ENCODE measurements at places on chromosomes 5 and 9.

DNA sequence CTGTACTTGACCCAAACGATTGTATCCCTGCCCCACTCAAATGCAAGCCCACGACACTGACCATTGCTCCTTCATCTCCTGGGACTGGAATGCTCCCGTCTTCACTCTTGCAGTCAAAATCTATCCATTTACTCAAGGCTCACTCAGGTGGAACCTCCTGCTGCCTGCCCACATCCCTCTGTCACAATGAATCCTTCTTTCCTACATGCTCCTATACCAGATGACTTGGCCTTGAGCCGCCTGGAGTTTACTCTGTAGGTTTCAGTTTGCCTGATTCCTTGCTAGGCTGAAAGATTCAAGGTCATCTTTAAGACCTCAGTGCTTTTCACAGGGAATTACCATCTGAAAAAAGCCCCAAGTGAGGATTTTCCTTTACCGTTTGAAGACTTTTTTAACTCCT is 264.1 kb downstream of the GLIS3 start:
- DNase-seq, result no peak

- no peak for DNase-seq
Measured at GRCh38 chr5:76874088-76874581, 24.3 kb downstream of the S100Z start.

GRCh38 chr5:79961716-79962574 is 29.1 kb downstream of the MTX3 start:
- DNase-seq, result peak; percentile 6

DNA sequence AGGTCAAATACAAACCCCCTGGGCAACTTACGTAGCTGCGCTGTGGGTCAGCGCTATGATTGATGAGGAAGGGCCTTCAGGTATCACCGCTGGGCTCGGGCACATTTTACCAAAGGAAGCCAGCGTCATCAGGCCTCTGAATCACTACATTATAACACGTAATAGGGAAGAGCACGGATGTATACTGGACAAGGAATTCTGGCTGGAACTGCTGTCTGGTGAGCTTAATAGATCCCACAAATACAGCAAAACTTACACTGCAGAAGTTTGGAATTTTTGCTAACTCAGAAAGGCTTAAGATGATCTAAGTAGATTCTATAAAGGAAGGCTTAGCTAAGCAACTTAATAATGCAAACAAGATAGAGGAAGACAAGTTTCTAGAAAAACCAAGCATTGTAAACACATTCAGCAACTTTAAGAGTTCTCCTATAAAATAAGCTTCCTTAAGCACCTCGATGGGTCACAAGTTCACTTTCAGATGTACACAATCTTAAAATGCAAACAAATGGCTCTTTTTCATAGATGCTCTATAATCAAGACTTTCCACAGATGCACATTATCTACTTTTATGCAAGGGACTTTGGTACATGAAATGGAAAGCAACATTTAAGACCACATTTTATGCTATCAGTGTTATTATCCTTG is 360.1 kb upstream of the PANK3 start:
- DNase-seq, result no peak

GRCh38 chr9:121357011-121357410 is 13.0 kb downstream of the STOM start:
- no peak for DNase-seq

- DNase-seq, result no peak
Measured at GRCh38 chr5:94740286-94740685, 121.8 kb downstream of the SLF1 start.

DNA sequence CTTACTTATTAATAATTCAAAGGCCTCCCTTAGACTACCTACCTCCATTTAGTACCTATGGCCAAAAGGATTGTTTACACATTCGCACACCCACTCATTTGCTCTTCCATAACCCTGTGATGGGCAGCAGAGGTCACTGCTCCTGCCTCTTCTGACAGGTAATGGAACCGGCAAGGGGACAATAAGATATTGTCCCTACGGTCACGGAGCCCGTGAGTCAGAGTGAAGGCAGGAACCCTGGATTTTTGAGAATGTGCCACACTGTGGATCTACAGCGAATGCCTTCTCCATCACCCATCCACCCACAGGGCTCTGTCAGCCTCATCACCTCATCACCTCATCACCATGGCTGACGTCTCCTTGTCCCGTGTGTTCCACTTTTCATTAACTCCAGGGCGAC is 132.3 kb downstream of the MYO10 start:
- DNase-seq, result no peak

GRCh38 chr5:181170237-181170825 is 22.9 kb downstream of the OR2V2 start:
- peak; percentile 17 for DNase-seq

- DNase-seq, result no peak
Measured at GRCh38 chr5:82738681-82739269, 338.4 kb downstream of the TMEM167A start.

- no peak for DNase-seq
Measured at GRCh38 chr5:171337210-171337569, 28.1 kb downstream of the TLX3 start.

DNA sequence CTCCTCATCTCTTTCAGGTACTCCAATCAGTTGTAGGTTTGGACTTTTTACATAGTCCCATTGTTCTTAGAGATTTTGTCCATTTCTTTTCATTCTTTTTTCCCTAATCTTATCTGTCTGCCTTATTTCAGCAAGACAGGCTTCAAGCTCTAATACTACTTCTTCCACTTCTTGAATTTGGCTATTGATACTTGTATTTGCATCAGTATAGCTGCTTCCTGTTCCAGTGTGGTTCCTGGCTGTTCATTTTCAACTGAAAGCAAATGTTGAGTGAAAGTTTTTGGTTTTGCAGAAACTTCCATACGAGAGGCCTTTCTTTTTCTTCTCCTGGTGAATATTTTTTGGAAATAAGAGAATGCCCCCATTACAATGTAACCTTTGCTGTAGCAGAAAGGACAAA is 12.0 kb upstream of the IFNA1 start:
- DNase-seq, result no peak

- DNase-seq, result peak; percentile 1
Measured at GRCh38 chr5:28766565-28767158, 1728.3 kb upstream of the CDH9 start.

GRCh38 chr5:85663708-85664031 is 954.1 kb upstream of the COX7C start:
- DNase-seq, result no peak

GRCh38 chr9:87658511-87658910 is 67.4 kb upstream of the CTSL start:
- no peak for DNase-seq

- no peak for DNase-seq
Measured at GRCh38 chr5:139223481-139223880, 25.3 kb upstream of the SIL1 start.

GRCh38 chr5:149251546-149251945 is 20.1 kb upstream of the AFAP1L1 start:
- DNase-seq, result no peak

DNA sequence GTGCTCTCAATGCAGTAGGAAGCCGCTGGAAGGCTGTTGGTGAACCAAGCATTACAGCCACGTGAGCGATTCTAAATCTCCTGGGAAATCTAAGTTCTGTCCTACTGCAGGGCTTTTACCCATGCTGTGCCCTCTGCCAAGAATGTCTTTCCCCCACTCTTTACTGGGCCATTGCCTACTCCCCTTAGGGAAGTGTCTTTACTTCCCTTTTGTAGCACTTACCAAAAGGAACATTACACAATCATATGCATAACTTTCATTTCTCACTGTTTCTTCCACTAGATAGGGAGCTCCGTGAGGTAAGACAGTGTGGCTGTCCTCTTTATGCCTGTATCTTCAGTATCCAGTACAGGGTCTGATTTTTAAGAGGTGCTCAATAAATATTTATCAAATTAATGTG is 241.7 kb upstream of the NR4A3 start:
- DNase-seq, result no peak

DNA sequence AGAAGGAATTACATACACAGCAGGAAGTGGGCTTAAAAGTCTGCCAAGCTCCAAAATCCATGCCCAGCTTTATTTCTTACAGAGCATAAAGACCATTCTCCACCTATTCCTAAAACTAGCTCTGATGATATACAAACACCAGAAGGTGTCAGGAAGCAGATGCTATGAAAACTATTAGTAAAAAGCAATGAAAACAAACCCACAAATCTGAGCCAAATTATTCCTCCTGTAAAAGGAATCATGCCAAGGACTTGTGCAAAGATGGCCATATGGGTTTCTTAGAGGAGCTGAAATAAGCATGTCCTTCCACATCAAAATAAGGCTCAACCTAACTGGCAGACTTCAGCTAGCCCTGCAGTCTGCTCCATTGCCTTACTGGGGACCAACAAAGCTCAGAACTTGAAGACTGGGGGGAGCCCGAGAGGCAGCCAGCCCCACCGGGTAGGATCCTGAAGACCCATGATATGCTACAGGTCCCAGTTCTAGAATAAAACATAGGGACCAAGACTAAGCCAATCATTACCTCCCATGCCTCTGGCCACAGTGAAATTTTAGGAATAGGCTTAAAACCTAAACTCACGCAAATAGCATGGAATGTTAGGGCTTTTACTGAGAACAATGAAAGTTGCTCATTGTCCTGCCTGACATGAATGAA is 42.8 kb upstream of the GABRP start:
- DNase-seq, result no peak

GRCh38 chr9:133457748-133458147 is 2.0 kb upstream of the CACFD1 start:
- DNase-seq, result no peak

- DNase-seq, result no peak
Measured at GRCh38 chr5:100232736-100233135, 302.4 kb upstream of the FAM174A start.

- DNase-seq, result peak; percentile 95
Measured at GRCh38 chr5:103450333-103451061, 112.1 kb downstream of the NUDT12 start.

GRCh38 chr5:54108136-54108535 is 202.2 kb downstream of the ARL15 start:
- no peak for DNase-seq

DNA sequence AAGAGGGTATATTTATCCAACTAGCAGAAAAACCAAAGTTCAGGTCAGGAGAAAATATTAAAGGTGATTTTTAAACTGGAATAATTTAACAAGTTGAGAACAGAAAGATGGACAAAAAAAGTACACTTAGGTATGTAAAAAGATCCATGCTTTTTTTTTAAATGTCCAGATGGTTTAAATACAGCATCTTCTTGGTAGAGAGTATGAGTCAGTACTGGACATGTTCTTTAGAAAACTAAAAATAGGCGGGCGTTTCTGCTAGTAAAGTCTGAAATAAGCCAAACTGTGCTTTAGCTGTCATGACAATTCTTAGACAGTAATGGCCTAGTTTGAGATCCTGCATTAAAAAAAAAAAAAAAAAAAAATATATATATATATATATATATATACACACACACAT is 255.9 kb upstream of the ST8SIA4 start:
- DNase-seq, result no peak

GRCh38 chr9:38761339-38761738 is 41.4 kb upstream of the FAM240B start:
- no peak for DNase-seq

GRCh38 chr9:10134266-10134665 is 478.5 kb downstream of the PTPRD start:
- no peak for DNase-seq

GRCh38 chr5:137710086-137710485 is 25.8 kb downstream of the KLHL3 start:
- DNase-seq, result peak; percentile 32

DNA sequence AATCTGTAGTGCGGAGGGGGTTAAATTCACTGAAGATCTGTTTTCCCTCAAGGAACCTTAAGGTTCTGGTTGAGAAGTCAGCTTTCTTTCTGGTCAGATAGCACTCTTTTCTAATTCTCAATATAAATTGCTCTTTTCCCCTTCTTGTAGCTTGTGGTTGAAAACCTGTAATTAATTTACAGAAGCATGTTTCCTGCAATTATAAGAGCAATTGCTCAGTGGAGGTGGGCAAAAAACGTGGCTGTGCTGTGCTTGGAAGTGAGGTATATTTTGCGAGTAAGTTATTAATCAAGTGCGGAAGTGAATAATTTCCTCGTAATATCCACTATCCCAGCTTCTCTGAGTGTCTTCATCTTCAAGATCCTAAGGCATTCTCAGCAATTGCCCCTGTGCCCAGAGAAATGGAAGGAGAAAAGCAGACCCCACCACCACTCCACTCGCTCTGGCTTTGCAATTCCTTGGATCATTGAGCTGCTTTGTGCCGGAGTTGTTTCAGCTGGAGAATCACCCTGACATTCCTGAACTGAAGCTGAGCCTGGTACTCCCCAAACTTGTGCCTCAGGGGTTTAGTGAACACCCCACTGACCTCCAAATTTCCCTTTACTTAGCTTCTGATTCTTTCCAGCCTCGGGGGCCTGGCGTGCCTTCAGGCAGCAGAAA is 140.6 kb downstream of the LRRC70 start:
- DNase-seq, result no peak

DNA sequence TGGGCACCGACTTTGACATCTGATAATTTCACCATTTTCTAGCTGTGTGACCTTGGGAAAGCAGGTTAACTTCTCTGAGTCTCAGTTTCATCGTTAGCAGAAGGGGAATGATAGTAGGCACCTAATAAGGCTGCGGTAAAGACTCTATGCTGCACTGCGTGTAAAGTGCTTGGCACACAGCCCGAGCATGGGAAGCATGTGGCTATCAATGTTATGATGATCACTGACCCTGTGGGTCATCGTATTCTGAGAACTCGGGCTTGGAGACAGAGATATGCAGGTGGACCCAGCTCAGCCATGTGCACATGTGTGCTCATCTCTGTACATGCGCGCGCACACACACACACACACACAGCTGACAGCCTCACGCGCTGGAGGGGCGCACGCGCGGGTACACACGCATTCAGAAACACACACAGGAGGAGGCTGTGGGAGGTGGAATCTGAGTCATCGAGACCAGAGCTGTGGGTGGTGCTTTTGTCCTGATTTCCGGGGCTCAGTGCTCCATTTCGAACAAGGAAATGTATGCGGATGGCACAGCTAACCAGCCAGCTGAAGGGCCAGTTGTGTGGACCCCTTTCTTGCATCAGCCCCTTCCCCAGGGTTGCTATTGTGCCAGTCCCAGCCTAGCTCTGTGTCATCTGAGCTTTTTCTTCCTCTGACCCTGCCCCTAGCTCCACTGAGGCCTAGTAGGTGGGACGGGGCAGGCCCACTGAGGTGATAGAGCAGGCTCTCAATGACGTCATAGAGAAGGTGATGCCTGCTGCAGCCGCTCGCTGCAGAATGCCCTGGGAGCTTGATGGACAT is 11.1 kb upstream of the ARAP3 start:
- peak; percentile 54 for DNase-seq

GRCh38 chr5:11496137-11496719 is 408.0 kb downstream of the CTNND2 start:
- DNase-seq, result no peak

DNA sequence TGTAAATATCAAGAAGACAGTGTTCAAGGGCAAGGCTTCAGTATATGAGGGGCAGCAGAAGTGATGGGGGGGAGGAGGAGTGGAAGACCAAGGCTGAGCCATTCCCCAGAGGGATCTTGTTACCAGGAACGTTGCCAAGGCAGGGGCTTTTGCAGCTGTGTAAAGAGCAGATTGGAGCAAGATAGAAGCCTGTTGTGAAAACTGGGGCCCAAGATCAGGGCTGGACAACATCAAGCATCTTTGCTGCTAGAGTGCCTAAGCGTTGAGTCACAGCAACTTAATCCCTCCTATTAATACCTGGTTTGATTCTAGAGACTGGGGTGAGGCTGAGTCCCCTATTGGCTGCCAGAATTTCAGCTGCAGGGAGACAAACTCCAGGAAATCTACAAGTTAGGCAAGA is 18.4 kb upstream of the ERCC6L2 start:
- DNase-seq, result peak; percentile 85

- DNase-seq, result no peak
Measured at GRCh38 chr5:39175273-39175955, 43.9 kb downstream of the FYB1 start.

- no peak for DNase-seq
Measured at GRCh38 chr9:121613009-121613752, 38.3 kb upstream of the DAB2IP start.
